ENCODE measurements at places on chromosomes 1 and 21.

DNA sequence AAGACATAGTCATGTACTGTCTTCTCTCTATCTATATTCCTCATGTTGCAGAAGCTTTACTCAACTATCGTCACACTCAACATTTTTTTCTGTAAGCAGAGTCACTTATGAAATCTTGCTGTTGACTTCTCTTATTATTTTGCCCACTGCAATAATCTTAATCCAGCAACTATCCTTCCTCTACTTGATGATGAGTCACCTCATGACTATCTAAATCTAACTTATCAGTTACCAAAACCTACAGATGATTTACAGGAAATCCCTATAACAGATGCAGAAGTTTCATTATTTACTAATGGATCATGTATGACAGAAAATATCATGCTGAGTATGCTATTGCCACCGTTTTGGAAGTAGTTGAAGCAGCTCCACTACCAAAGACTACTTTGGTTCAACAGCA is 378.9 kb downstream of the DUSP10 start:
- no peak for DNase-seq

- no peak for DNase-seq
These were observed 62.7 kb downstream of the SYT6 start for GRCh38 chr1:114090738-114091505.

DNA sequence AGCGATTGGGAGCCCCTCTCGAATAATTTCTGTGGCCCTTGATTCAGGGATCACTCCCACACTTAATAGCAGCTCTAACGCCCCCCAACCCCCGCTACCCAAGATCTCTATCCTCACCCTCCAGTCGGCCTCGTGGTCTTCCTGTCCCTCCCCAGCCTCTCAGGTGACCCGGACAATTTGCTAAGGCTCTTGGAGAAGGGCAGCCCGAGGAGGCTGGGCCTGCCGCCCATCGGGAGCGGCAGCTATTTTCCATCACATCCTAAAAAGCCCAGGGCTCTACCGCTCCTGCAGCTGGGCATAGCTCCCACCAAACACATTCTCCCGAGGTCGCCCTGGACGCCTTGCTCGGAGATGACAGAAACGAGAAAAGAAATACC is 12.0 kb upstream of the PHLDA3 start:
- DNase-seq = no peak

DNA sequence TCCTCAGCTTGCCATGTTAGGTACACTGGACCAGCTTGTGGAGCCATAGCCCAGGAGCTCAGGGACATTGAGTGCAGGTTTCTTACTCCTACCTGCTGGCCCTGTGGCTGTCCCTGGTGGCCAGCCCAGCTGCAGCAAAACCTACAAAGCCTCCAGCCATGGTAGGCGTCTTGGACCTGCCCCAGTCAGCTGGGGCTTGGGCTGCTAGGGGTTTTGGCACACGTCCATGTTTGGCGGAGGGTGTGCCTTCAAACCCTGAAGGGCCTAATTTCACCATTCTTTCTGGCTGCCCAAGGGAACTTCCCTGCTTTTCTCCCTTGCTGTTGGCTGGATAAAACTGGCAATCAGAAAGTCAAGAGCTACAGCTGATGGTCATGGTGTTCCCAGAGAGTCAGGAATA is 25.4 kb downstream of the HMGCS2 start:
- no peak for DNase-seq

- no peak for DNase-seq
These were observed 398.1 kb downstream of the MATN1 start for GRCh38 chr1:30325085-30325935.

DNA sequence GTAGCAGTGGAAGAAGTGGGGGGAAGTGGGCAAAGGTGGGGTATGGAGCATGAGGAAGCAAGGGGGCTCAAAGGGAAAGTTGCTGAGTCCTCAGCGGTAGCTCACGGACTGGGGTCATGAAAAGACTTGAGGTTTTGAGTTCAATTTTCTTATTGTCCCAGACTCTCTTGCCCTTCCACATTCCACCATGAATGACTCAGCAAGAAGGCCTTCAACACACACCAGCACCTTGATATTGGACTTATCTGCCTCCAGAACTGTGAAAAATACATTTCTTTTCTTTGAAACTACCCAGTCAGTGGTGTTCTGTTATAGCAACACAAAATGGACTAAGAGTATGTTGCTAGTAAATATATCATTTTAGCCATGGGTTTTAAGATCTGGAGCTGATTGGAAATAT is 17.3 kb upstream of the RHBDL2 start:
- DNase-seq = no peak
